ENCODE measurements at places on chromosomes 3 and 15. TPM values are rescaled to one million over a fixed set of nuclear protein-coding genes. Genes with fewer than 3 reads are reported as not detected.

GRCh38 chr15:39586387-39587095 is 5.7 kb downstream of the THBS1 start:
- DNase-seq: no peak

The CDCP1 gene
- polyA plus RNA-seq: 0.34 TPM

The CP gene
- polyA plus RNA-seq: 2.1 TPM

DNA sequence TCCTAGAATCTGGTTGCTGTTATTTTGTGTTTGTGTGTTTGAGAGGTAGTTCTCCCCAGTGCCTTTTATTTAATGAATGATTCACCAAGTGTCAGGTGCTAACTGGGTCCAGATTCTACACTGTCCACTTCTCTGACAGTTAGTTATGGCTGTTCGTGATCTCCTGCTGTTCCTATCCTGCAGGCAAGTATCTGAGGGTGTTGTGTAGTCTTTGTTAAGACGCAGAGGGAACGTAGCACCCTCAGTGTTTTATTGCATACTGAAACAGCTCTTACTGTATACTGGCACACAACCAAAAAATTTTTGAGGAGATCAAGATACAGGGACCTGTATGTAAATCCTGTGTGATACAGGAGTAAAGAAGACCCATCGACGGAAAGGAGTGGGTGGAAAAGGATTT is 1271.3 kb downstream of the ROBO1 start:
- DNase-seq: no peak

The DUOXA1 gene
- polyA plus RNA-seq: 0.28 TPM

GRCh38 chr3:53486961-53487654 is 7.3 kb upstream of the CACNA1D start:
- DNase-seq: no peak

DNA sequence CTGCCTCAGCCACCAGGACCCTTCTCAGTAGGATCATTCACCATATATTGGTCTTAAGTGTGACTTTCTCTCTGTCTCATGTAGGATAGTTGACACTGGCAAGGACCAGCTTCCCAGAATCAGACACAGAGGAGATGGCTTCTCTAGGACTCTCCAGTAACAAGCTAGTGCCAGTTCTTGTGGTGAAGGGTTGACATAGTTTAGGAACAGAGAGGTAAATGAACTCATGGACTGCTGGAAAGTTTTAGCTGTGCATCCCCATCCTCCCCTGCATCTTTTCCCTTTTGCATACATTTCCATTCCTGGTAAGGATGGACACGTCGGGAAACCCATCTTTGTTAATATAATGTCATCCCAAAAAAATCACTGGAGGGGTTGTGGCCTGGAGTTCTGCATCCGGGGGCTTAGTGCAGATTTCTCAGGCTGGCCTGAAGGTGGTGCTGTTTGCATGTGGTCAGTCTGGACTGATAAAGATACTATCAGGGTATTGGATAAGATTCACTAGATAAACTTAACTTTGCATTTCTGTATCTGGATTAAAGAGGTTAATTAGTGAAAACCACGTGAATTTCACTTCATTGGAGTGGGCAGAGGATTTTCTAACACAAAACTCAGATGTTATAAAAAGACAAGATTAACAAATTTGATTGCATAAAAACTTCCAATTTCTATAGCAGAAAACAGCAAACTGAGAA is 110.8 kb downstream of the TBC1D2B start:
- DNase-seq: no peak

The BFSP2 gene
- polyA plus RNA-seq: not detected

DNA sequence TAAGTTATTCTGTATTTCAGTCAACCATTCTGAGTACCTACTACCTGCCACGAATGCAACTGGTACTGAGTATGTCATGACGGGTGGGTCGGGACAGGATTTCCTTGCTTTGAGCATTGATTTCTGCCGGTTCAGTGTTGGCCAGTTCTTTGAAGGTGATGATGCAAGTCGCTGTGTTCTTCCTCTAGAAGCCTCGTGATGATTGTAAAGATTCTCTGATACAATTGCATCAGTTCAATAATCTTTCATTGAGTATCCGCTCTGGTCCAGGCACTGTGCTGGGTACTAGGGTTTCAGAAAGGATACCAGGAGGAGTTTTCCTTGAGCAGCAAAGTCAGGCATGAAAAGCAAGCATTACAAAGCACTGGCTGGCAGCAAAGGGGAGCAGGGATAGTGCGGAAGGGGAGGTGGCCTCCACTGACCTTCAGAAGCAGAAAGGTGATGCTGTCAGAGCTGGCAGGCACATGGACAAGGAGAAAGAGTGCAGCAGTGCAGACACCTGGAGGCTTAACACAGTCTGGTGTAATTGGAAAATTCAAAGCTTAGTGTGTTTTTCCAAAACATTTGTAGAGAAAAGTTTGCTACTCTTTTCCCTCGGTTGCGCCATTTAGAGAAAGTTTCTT is 100.1 kb downstream of the RPL39L start:
- no peak for DNase-seq

GRCh38 chr15:73956743-73957135 is 30.5 kb downstream of the LOXL1 start:
- DNase-seq: no peak

The VILL gene
- polyA plus RNA-seq: 7.5 TPM

DNA sequence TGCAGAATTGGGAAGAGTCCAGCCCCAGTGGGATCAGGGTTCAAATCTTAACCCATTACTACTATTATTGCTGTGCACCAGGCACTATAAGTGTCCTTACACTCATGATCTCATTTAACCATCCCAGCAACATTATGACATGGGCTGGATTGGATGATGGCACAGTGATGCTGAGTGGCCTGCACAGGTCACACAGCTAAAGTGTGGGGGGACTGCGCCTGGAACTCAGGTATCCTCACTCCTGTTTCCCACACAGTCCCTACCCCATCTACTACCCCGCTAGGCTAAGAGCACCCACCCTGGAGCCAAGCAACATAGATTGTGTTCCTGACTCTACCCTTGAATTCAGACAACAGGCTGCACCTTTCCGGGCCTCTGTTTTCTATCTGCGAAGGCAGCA is 16.0 kb downstream of the WNT5A start:
- no peak for DNase-seq

The C3orf52 gene
- 3.0 TPM for polyA plus RNA-seq

Data from hindlimb muscle (tissue), 1 donor.